ENCODE measurements at places on chromosomes 5 and 9.

GRCh38 chr9:922171-922570 lies 54.3 kb upstream of the DMRT3 start:
- no peak for DNase-seq

- no peak for DNase-seq
Observed at GRCh38 chr5:96196890-96197289, 235.2 kb upstream of the ELL2 start.

GRCh38 chr5:5373351-5373989 lies 49.0 kb upstream of the ICE1 start:
- DNase-seq = no peak

DNA sequence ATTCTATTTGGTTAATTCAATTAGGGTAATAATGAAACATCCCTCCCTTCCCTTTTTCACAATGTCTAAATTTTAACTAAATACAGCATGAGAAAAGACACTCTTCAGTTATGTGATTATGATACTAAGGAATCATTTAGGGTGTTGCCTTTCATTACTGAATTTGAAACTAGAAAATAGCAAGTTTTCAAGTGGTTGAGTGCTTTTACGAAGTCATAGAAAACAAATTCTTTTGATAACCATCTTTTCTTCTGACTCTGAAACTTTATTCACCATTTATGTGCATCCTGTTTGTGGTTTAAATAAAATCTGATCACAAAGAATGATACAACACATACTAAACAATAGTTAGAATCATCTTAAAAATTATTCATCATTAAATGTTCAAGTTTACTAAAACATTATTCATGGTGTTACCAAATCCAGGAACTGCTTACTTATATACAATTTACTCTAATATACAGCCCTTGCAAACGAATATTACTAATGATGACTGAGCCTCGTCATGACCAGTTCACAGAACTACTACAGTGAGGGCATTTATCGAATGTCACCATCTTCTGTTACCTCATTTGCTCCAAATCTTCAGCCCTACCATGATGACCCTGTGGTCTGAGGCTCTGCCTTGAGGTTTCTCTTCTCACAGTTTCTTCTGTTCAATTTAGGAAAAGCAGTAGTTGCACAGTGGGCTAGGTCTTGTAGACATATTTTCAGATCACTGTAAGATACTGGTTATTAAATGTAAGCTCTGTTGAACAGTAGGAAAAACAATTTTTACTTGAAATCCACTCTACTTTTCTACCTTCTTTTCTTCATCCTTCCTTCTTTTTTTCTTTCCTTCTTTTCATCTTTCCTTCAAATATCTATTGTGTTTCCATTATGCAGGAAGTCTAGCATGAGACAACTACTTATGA lies 18.3 kb upstream of the IL9 start:
- no peak for DNase-seq

GRCh38 chr5:12636209-12636608 lies 732.0 kb upstream of the CTNND2 start:
- no peak for DNase-seq

DNA sequence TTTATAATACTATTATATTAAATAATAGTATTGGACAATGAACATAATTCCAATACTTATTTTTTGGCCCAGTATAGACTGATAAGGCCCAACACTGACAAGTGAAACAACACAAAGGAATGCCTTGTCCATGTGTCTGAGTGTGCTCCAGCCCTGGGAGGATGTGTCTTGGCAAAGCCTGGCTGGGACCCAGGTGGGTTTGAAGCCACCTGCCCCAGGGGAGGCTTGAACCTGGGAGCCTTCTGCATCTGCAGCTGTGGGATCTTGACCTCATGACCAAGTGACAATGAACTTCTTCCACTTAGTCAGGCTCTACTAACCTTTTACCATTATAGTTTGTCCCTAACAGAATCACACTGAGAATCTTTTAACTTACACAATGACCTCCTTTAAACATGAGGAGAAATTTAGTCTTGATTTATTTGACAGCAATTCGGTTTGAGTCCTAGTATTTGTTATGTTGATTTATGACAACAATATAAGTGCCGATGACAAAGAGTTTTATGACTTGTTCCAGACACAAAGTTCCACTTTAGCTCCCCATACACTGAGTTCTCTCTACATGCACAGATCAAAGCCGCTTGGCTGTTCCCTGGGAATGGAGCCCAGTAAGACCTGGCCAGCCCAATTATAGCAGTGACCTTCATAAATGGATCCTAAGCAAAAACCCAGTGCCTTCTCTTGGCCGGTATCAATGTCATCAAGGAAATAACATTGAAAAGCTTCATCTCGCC lies 294.5 kb downstream of the CTNND2 start:
- no peak for DNase-seq

- no peak for DNase-seq
Observed at GRCh38 chr5:144318460-144318859, 147.8 kb downstream of the KCTD16 start.

DNA sequence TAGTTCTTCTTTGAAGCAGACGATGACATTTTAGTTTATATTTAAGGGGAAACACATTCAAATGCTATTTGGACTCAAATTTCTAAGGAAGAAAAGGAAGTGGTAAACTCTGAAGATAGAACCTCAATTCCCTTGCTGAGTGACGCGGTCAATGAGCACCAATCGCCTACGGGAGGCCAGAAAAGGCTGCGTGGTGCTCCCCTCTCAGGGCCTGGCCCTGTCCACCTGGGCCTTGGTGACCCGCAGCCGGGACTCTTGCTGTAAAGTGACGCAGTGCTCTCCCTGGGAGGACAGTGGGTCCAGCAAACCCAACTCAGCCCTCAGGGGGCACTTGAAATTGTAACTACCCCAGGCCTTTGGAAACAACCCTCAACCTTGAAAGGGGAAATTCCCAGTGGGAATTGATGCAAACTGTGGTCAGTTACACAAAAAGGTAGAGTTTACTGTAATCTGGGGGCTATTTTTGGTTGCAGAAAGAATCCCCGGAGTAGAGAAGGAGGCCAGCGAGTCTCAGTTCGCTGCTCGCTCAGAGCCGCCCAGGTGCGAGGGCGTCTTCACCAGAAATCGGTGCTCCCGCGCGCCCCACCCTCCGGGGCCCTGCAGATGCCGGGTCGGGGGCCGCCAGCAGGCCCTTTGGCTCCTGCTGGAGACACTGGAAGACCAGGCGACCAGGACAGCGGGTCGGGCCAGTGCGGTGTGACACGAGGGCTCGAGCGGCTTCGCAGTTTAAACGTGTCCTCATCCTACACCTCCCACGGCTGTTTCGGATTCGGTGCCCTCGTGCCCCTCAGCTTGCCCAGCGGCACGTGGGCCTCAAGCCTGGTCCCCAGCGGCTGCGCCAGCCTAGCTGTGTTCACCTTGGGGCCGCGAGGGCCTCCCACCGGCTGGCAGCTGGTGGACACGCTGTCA lies 1.4 kb upstream of the ANKRD33B start:
- DNase-seq = no peak

DNA sequence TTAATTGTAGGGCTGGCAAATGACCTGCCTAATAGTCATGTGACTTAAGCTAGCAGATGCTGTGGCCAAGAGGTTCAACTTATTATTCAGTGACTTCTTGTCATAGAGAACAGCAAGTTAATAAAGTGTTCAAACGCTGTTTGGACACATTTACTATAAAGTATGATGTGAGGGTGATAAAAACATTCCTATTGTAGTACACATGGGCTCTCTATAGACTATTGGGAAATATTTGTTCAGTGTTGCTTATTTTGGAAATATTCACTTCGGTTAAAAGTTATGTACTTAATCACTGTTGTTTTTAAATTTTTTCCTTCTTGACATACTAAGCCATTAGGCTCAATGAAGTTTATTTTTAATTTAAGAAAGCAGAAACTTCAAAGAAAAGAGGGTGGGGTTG lies 345.0 kb downstream of the NNT start:
- DNase-seq = no peak

DNA sequence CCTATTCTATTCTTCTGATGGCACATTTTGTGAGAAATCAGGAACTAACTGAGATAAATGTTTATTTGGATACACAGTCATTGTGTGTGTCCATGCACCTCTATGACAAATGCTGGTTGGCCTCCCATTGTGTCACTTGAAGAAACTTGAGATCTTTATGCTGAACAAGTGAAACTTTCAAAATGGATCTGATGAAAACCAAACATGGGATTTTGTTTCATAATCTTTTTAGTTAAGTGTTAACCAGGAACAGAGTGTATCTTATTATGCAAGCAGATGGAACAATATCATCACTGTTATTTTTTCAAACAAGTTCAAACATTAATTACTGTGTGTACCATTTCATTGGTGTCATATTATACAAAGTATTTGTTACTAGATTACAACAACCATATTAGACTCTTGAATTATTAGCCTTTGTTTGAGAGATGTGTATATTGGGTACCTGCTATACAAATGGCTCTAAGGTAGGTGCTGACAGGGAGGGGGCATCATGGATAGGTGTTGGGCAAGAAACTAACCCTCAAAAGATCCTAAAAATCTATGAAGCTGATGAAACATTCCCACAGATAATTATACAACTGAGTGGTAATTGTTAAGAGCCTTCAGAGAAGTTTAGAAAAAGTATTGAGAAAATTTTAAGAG lies 159.8 kb downstream of the PALM2AKAP2 start:
- no peak for DNase-seq

DNA sequence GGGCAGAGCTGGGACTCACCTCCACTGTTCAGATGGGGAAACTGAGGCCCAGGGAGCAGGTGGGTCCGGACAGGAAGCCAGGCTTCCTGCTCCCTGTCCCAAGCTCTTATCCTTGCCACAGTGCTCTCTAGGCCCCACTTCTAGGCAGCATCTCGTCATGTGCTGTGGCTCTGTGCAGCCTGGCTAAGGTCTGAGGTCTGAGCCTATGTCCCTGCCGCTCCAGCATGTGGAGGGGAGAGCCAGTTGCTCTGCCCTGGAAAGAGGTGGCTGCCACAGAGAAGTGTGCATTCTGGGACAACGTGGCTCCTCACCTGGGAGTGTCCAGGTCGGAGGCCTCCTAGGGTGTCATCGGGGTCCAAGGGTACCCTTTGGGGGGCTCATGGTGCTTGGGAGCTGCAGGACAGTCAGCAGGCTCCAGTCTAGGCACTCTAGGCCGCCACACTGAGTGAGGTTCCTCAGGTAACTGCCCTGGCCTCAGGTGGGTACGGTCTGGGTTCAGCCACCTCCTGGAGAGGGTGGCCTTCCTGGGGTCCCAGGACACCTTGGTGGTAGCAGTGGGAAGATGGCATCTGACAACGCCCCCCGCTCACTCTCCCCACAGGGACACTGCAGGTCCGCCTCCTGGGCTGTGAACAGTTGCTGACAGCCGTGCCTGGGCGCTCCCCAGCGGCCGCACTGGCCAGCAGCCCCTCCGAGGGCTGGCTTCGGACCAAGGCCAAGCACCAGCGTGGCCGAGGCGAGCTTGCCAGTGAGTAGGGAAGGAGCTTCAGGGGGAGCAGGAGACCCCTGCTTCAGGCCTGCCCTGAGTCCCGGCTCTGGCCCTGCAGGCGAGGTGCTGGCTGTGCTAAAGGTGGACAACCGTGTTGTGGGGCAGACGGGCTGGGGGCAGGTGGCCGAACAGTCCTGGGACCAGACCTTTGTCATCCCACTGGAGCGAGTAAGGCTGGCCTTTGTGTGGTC lies 10.4 kb downstream of the PKN3 start:
- DNase-seq = no peak

GRCh38 chr5:33631786-33632185 lies 191.0 kb downstream of the TARS1 start:
- no peak for DNase-seq

- no peak for DNase-seq
Observed at GRCh38 chr9:1042466-1042865, 7.7 kb upstream of the DMRT2 start.

- no peak for DNase-seq
Observed at GRCh38 chr5:5598547-5599113, 176.2 kb downstream of the ICE1 start.

DNA sequence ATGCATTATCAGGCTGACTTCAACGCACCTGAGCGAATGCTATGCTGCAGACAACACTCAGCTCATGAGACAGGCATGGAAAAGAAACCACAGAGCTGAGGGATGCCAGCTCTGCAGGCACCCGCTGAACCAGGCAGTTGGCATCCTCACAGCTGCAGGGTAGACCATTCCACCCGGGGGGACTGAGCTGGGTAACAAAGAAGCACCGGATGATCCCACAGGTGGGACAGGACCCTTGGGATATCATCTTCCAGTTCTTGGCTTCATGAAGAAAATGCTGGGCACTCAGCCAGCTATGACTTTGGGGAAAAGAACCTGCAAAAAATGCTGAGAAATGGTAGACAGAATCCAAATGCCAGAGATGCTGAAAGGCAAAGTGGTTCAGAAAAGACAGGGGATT lies 9.6 kb downstream of the EPB41L4B start:
- DNase-seq = no peak

DNA sequence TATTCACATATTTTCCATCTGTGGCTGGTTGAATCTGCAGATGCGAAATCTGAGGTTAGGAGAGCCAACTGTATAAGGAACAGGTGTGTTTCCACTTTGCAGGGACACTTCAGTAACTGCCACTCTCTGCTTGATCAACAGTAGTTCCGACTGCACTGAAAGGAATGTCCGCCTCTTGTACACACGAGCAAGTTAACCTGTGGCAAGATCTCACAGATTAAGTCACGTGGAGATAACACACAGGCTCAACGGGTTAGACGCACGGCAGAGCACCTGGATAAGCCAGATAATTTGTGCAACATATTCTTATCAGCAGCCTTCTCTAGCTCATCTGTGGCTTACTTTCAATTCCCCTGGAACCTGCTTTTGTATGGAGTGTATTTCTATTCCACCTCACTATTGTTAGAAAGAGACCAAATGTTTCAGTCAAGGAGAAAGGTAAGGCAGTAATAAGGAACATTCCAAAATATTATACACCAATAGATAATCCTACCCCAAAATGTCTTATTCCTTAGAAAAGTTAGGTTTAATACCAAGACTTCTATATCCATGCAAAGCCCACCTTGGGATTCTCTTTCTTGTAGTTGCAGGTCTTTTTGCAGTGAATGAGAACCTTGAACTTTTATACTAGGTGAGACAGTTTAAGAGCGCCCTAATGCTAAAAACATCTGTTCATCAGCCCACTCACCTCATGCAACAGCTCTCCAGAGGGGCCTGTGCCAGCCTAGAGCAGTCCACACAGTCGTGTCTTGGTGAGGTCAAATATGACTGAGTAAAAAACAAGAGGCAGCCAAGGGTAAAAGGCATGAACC lies 6.5 kb upstream of the C9 start:
- DNase-seq = no peak

DNA sequence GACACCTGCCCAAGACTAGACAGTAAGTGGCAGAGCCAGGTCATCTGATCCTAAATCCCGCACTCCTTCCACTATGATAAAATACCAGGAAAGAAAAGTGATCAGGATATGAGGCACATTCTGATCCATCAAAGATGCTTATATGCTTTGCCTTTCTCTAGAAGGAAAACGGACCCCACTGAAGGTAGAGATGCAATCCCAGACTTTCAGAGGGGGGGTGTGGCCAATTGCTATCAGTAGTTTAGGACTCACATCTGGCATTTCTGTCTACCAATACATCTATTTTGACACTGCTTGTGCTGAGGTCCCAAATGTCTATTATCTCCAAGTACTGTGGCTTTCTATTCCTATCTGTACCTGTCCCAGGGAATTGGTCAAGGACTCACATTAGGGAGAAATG lies 1.7 kb downstream of the TRIM52 start:
- DNase-seq = no peak

Measured in HEK293T (cell line).